Brain pericyte (primary cell): ENCODE measurements at places on chromosomes 11 and 22.

DNA sequence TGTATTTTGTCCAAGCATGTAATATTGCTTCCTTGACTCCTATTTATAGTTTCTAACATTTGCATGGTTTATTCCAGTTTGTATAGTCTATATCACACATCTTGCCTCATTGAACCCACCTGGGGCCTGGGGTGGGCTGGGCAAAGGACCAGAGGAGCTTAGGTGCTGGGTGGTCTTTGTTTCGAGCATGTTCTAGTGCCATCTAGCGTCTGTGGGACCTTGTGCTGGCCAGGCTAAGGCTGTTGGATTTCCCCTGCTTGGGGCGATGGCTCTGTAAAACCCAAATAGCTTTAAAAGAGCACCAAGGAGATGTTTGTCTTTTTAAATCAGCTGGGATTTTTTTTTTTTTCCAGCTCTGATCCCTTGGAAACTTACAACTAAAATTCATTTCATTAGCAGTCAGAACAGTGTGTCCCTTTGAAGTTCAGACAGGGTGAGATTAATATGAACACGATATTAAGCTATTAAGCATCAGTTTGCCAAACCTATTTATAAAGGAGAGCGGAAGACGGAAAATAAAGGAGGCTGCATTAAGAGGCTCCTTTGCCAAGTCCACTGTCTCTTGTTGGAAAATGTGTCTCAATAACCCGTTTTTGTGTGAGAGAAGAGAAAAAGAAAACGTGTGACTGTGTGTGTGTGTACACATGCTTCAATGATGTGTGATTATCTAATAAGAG is 157.4 kb downstream of the COMMD9 start:
- no peak for DNase-seq

GRCh38 chr11:45724153-45724552 is 58.7 kb upstream of the CHST1 start:
- no peak for DNase-seq

DNA sequence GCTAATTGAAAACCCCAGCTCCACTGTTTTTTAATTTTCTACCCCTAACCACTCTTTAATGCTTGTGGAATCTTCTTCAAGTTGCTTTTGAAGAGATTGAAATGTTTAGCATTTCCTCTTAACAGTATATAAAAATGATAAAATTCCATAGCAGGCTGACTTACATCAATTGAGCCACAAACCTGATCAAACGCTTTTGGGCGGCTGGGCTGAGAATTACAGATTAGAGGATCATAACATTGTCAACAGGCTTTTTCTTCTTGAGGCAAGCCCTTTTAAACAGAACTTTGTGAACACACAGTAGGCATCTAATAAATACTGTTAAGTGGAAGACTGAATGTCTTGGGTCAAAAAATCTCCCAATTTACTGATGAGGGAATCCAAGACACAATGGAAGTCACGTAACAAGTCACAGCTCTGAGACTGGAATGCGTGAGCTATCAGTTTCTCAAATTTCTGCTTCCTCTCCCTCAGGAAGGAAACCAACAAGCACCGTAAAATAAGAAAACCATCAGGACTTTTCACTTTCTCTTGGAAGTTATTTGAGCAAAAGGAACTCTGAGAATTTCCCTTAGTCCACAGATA is 50.0 kb upstream of the CCDC89 start:
- no peak for DNase-seq

- peak; percentile 30 for DNase-seq
These were observed 85.9 kb downstream of the SBF2 start for GRCh38 chr11:10208131-10208575.

GRCh38 chr22:46240506-46240905 is 9.6 kb downstream of the CDPF1 start:
- no peak for DNase-seq

- DNase-seq = no peak
These were observed 5.2 kb downstream of the FXYD2 start for GRCh38 chr11:117819096-117820040.

DNA sequence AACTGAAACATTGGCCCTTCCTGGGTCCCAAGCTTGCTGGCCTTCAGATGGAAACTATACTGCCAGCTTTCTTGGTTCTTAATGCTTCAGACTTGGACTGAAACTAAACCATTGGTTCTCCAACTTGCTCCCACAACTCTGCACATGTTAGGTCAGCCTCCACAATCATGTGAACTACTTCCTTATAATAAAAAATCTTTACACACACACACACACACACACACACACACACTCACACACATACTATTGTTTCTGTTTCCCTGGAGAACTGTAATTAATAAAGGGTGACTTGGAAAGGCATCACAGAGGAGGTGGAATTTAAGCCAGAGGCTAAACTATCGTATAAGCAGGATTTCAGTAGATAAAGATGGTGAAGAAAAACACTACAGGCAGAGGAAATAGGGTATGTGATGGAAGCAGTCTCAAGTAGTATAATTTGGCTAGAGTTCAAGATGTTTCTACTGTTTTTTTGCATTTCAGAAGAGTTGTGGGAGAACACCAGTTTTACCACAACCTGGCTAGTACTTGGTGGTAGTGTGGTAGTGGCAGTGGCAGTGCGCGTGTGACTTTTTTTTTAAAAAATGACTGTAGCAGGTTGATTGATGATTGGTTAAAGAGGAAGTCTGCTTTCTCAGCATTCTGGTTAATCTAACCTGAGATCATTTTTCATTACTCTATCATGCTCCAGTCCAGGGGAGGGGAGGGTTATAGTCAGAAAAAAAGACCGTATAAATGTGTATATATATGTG is 70.1 kb downstream of the PDE3B start:
- DNase-seq = no peak

DNA sequence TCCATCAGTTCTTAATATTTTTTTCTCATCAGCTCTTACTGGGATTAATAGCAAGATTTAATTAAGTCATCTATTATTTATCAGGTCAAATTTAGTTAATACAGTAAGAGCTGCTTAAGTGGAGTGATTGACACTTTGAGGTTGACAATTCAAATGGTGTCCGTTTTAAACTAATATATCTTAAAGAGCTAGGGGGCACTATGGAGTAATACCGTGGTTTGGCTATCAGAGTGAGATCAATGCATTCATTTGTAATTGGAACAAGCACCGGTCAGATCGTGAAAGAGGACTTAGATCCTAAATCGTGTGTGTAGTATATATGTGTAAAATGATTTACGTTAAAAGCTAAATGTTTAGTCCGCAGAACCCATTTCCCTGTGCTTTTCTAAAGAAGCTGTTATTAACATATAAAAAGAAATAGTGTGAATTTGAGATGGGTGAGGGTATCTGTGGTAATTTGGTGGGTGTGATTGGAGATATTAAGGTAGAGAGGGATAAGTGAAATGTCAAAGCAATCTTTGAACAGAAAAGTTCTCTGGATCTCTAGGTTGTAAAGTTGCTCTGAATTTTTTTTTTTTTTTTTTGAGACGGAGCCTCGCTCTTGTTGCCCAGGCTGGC is 2.3 kb downstream of the SIK2 start:
- peak; percentile 39 for DNase-seq

- DNase-seq = no peak
These were observed 379.7 kb downstream of the NTM start for GRCh38 chr11:131750152-131750551.

DNA sequence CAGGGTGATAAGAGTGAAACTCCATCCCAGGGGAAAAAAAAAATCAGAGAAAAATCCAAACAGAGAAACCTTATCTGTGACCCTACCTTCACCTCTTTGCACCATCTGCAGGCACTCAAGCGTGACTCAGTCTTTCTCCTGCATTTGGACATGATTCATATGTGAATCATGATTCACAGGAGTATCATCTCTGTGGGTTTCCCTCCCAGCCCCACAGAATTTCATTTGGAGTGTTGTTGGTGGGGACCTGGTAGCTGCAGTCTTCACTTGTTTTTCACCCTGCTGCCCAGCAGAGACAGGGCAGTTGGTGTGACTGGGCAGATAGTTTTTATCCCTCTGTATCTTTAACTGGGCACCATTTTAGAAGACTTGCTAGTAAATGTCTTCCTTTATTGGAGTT is 75.7 kb downstream of the DEPDC5 start:
- DNase-seq = peak; percentile 60

DNA sequence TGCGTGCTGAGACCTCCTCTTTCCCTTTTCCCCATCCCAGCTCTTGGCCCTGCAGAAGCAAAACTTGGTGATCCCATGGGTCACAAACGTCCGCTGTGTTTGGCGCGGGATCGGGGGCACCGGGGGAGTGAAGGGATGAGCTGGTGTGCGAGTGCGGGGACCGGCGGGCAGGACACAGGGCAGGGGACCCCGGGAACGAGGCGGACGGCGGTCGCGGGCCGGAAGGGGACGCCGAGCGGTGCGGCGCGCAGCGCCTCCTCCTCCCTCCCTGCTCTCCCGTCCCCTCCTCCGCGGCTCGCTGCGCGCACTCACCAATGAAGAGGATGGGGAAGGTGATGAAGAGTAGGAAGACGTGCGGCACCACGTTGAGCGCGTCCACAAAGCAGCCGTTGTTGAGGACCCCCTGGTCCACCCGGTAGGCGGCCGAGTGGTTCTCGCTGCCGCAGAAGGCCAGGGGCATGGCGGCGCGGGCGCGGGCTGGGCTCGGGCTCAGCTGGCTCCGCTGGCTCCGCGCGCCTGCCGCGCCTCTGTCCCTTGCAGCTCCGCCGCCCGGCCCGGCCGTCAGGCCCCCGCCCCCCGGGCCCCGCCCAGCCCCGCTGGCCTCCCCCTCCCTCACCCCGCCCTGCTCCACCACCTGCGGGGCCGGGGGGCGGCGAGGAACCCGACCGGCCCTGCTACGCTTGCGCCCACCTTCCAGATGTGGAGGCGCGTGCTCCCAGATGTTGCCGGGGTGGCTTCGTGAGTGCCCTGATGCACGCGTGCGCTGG is at the start of gene ABCC8:
ABCC8 (minus strand) TSS at position 529 of the 767 bp plus-strand sequence; CDS start at position 460, 69 bp downstream.
- DNase-seq = no peak

DNA sequence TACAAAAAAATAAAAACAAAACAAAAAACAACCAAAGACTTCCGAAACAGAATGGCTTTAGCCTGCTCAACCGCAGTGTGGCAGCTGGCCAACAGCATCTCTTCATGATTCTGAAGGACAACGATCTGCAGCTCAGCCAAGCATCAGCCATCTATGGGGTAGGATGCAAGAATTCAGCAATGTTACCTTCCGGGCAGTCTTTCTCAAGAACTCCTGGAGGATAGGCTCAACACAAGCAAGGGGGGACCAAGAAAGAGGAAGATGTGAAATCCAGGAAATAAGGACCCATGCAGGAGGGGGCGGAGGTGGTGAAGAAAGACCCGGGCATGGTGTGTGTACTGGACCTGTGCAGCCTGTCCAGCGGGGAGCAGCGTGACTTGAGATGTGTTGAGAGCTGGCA is 3.5 kb upstream of the TSPO start:
- DNase-seq = no peak

GRCh38 chr11:76698321-76699043 is 27.9 kb upstream of the LRRC32 start:
- DNase-seq = no peak

GRCh38 chr22:32245042-32245441 is 10.1 kb downstream of the SLC5A4 start:
- DNase-seq = no peak

DNA sequence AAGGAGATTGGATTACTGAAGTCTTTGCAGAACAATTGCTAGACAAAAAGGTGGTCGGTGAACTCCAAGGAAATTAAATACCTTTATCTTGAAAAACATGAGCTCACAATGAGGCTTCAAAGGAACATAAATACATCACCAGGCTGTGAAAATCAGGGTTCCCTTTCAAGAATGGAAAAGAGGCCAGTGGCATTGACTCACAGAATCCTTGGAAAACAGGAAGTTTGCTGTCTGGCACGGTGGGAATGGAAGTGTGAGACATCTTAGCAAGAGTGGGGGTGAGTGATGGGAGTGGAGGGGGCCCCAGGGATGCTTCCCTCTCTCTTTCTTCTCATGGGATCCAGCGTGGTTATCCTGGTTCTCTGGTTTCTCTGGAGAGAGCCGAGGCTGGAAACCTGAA is 48.9 kb upstream of the TBCEL start:
- DNase-seq = no peak

GRCh38 chr22:20517422-20517821 is 10.0 kb downstream of the MED15 start:
- DNase-seq = no peak

GRCh38 chr22:28443526-28443876 is 236.1 kb downstream of the TTC28 start:
- DNase-seq = no peak

- DNase-seq = no peak
These were observed 367 bp upstream of the MMP11 start for GRCh38 chr22:23772315-23772648.

DNA sequence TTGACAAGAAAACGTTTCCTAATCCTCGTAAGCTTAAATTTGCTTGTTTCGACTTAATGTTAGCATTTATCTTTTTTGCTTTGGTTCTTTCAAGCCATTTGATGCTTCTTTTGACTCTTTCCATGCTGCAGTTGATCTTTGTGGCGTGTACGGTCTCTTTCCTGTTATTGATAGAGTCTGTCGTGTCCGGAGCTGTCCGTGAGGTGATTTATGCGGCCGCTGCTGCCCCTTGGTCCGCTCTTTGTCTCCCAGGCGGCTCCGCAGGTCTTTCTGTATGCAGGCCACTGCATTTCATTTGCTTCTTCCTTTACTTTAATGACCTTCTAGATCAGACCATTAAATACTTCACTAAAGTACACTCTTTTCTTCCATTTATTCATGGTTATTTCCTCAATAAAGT is 50.3 kb downstream of the TBC1D22A start:
- DNase-seq = no peak

- DNase-seq = no peak
These were observed 13.5 kb downstream of the SPTBN2 start for GRCh38 chr11:66715346-66716085.

GRCh38 chr11:11589437-11589836 is 32.4 kb downstream of the GALNT18 start:
- DNase-seq = no peak

DNA sequence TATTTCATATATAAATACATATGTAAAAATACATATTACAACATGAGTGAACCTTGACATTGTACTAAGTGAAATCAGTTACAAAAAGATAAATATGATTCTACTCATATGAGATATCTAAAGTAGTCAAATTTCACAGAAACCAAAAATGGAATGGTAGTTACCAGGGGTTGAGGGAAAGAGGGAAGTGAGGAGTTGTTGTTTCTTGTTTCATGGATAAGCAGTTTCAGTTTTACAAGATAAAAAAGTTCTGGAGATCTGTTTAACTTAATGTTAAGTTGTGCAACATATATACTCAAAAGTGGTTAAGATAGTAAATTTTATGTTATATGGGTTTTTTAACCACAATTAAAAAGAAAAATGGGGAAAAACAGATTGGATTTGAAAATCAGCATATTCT is 107.7 kb downstream of the ELP4 start:
- no peak for DNase-seq

GRCh38 chr11:10540546-10540914 is 457 bp downstream of the RNF141 start:
- no peak for DNase-seq

- no peak for DNase-seq
These were observed 21.1 kb downstream of the SLC17A6 start for GRCh38 chr11:22359295-22359694.

- no peak for DNase-seq
These were observed 5.5 kb upstream of the IL10RA start for GRCh38 chr11:117980720-117981119.
